ENCODE measurements at places on chromosomes 2 and 18.

DNA sequence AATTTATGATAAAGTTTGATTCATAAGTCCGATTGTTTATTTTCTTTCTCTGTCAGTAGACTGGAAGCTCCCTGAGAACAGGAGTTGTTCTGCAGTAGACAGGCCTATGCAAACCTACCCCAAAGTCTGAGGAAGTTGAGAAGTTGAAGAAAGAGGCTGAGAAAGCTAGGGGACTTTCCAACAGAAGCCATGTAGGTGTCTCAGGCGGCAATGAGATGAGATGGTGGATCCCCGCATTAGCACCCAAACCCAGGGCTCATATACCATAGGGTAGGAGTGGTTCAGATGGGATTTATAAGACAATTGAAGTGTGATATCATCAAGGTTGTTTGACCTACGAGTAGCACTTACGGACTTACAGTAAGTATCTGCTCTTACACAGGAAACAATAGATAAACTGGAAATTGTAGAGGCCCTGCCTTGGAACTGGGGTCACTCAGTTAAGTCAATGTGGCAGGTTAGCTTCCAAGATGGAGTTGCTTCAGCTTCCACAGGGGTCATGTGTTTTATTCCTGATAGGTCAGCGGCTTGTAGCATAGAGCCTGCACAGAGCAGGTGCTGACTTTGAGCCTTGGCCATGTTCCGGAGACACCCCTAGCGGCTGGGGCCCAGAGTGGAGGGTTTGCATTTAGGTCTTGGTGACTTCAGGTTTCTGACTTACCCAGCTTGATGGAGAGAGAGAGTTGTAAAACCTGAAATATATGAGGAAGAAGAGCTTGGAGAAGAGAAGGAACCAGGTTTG lies 2.3 kb upstream of the PSD4 start:
- DNase-seq = peak; percentile 38

- DNase-seq = no peak
These were observed 104.0 kb downstream of the MCFD2 start for GRCh38 chr2:46811379-46812310.

- no peak for DNase-seq
These were observed 40.9 kb downstream of the KDM3A start for GRCh38 chr2:86482034-86482433.

- no peak for DNase-seq
These were observed 69.6 kb upstream of the MGAT4A start for GRCh38 chr2:98800330-98801064.

- DNase-seq = no peak
These were observed 115.7 kb downstream of the MSH2 start for GRCh38 chr2:47518497-47519146.

- peak; percentile 68 for DNase-seq
These were observed 129.6 kb upstream of the SLC1A4 start for GRCh38 chr2:64859312-64860212.

GRCh38 chr2:9655441-9656269 lies 24.9 kb upstream of the YWHAQ start:
- DNase-seq = no peak

DNA sequence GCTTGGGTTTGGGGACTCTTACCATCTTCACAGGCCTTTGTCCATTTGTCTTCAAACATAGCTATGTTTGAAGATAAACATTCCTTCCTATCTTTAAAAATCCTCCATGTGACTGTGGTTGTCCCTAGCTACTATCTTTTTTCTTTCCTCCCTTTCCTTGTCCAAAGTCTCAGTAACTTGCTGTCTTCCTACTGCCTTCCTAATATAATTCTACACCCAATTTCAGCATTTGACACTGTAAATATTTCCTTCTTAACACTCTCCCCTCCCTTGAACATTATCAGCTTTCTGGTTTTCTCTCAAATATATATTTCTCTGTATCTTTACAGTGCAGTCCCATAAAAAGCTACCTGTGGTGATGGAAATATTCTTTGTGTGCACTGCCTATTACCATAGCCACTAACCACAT lies 5.3 kb upstream of the SP3 start:
- DNase-seq = no peak

DNA sequence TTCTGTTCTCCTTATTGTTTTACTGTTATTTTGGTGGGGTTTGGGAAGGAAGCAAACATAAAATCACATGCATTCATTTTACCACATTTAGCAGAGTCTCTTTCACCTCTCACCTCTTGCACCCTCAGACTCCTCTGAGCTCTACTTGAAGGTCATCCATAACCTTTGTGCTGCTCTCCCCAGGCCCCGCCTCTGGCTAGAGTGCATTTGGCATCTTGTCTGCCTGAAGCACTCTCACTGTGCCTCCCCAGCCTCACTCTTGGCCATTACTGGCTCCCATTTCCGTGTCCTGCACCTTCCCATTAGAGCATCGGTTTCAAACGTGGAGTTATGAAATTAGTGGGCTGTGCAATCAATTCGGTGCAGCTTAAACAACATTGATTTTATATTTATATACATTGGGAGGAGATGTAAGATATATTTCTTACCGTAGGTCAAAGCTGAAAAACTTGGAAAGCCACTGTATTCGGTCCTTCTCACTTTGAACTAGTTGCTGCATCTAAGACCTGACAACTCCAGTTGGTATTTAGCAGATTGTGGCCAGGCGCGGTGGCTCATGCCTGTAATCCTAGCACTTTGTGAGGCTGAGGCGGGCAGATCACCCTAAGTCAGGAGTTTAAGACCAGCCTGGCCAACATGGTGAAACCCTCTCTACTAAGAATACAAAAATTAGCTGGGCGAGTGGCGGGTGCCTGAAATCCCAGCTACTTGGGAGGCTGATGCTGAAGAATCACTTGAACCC lies 6.9 kb upstream of the ZFAND2B start:
- DNase-seq = no peak

GRCh38 chr2:236171680-236172254 lies 3.6 kb upstream of the GBX2 start:
- DNase-seq = no peak

- DNase-seq = no peak
These were observed 27.3 kb upstream of the ITGB6 start for GRCh38 chr2:160227293-160227915.

DNA sequence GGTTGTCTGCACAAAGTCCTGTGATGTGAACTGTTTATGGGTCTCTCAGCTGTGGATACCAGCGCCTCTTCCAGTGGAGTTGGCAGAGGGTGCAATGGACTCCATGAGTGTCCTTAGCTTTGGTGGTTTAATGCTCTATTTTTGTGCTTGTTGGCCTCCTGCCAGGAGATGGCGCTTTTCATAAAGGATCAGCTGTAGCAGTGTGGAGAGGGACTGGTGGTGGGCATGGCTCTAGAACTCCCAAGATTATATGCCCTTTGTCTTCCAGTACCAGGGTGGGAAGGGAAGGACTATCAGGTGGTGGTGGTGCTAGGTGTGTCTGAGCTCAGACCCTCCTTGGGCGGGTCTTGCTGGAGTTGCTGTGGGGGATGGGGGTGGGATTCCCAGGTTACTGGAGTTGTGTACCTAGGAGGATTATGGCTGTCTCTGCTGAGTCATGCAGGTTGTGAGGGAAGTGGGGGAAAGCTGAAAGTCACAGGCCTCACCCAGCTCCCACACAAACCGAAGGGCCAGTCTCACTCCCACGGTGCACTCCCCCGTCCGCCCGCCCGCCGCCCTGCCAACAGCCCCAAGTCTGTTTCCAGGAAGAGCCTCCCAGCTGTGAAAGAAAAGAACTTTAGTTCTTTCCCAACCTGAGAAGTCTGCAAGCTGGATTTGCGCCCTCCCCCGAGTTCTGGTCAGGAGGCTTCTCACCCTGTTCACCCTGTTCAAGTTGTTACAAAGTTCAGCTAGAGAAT lies 108.1 kb downstream of the MARCO start:
- DNase-seq = peak; percentile 5

DNA sequence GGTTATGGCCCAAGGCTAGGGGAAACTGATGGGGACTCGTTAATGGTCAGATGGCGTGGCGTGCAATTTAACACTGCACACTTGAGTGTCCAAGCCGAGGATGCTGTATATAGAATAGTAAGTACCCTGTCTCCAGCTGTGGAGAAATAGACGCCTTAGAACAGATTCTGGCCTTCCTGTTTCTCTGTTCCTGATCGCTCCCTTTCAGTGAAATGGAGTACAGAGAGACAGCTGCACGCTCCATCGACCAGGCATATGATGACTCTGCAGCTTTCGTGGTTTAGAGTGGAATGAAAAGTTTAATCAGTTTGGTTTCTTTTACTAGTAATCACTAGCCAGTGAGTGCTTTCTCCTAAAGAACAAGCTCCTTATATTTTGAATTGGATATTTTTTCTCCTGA lies 213.4 kb downstream of the NEDD4L start:
- DNase-seq = no peak

DNA sequence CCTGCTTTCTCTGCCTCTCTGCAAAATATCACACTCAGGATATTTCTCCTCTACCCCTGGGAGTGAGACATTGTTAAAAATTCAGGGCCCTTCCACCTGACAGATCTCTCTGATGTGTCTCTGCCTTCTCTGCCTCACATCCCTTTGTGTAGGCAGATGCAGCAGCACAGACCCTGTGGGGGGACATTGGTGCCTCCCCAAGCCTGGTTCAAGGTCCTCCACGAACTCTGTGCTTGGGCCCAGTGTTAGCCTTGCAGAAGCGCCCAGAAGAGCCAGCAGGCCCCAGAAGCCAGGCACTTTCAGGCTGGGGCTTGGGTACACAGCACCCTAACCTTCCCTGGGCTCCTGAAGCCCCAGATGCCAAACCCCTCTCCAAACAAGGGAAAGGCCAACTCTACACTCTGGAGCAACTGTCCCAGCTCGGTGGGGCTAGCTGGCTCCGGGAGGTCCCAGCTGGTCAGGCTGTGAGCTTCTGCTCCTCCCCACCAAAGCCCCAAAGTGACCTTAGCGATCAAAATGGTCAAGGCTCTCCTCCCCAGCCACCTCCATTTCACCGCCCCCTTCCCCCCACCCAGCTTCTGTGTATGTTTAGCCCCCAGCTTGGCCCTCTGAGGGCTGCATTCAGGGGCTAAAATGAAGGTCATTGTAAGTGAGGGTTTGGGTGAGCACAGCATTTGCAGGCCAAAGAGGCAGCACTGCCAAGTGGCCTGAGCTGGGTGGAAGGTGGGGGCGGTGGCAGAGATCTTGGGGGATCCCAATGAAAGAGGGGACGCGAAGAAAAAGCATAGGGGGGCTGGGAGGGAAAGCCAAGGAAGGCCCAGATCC lies 2.6 kb downstream of the HOXD9 start:
- DNase-seq = no peak

GRCh38 chr2:224023188-224023587 lies 15.9 kb downstream of the SERPINE2 start:
- no peak for DNase-seq

- no peak for DNase-seq
These were observed 11.6 kb upstream of the NCK2 start for GRCh38 chr2:105732955-105733607.

- DNase-seq = no peak
These were observed 6.2 kb downstream of the TMEM87B start for GRCh38 chr2:112061299-112061698.

DNA sequence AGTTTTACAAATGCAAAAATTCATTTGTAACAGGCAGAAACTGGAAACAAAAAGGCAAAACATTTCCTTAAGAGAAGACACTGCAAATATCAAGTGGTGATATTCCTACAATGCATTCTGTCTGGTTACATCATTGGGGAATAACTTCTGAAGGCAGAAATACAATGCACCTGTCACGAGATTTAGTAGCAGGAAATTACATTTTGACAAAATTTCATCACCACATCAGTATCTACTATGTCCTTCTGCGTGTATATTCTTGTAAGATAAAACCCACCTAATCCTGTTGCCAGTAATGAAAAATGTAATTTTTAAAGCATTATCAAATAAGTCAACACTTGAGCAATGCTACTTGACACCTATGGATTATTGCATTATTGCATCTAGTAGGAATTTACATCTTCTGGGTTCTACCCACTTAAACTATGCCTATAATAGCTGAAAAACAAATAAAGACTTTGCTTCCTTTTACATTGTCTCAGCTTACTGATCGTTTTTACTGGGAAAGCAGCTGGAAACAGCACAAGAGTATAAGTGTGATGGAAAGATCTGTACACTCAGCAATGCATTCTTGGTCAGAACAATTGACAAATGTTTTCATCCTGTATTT lies 59.5 kb downstream of the IRS1 start:
- DNase-seq = no peak

DNA sequence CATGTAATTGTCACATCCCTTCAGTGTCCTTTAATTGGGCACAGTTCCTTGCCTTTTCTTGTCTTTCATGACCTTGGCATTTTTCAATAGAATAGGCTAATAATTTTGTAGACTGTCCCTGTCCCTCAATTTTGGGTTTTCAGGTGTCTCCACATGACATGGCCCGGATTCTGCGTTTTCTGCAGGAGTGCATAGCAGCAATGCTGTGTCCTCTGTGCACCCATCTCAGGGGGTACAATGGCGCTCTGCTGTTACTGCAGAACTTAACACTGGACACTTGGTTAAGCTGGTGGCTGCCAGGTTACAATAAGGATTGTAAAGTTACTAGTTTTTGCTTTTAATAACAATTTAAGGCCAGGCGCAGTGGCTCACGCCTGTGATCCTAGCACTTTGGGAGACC lies 51.3 kb downstream of the INPP5D start:
- no peak for DNase-seq

DNA sequence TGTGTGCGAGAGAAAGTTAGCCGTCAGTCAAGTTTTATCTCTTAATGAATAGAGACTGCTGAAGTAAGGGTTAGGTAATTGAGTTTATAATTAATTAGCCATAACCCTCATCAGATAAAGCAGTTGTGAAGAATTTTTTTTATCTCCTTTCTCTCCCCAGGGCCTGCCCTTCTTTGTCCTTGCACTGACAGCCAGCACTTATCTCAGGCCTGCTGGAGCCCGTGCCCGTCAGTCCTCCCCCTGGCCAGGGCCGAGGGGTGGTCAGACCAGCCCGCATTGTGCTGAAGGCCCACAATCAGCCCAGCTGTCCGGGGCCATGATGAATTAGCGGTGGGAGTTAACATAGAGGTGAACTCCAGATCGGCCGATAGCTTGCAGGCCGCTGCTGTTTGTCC lies 315.7 kb downstream of the GBX2 start:
- DNase-seq = no peak

- no peak for DNase-seq
These were observed 172.5 kb upstream of the KLF7 start for GRCh38 chr2:207338220-207338607.

- no peak for DNase-seq
These were observed 228.4 kb upstream of the MMADHC start for GRCh38 chr2:149815941-149816340.

DNA sequence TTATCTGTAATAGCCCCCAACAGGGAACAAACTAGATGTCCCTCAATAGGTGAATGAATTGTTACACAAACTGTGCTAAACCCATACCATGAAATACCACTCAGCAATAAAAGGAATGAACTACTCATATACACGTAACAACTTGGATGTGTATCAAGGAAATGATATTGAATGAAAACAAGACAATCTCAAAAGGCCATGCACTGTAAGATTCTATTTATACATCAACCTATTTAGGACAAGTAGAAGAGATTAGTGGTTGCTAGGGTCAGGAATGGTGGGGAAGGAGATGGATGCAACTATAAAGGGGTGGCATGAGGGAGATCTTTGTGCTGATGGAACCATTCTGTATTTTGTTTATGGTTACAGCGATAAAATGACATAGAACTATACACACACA lies 47.1 kb downstream of the KANSL3 start:
- no peak for DNase-seq

GRCh38 chr2:199602271-199602895 lies 144.6 kb upstream of the SATB2 start:
- no peak for DNase-seq

Data from inflammatory macrophage treated with lipopolysaccharide for 1 hour (primary cell).